Dermis blood vessel endothelial cell (primary cell): ENCODE measurements at places on chromosomes 12 and 14. TPM values are rescaled to one million over a fixed set of nuclear protein-coding genes. Genes with fewer than 3 reads are reported as not detected.

OR11H6 gene
- total RNA-seq: not detected in 2 replicates

NID2 gene
- 19.6 and 39.2 TPM in 2 replicates for total RNA-seq

ERO1A gene
- total RNA-seq: 105 and 122 TPM in 2 replicates

SERPINA10 gene
- total RNA-seq: not detected in 2 replicates

GARIN6 gene
- not detected in 2 replicates for total RNA-seq

FAM186B gene
- 0.19 and 0.34 TPM in 2 replicates for total RNA-seq

CLBA1 gene
- total RNA-seq: 3.7 and 4.6 TPM in 2 replicates

PTPN21 gene
- total RNA-seq: 6.3 and 7.3 TPM in 2 replicates

KLHL33 gene
- total RNA-seq: 0.09 and 0.17 TPM in 2 replicates

TSPAN8 gene
- 0.23 TPM in 1 of 2 replicates, not detected in the other for total RNA-seq

OR4Q2 gene
- not detected in 2 replicates for total RNA-seq

DYRK4 gene
- 18.9 and 29.0 TPM in 2 replicates for total RNA-seq

KCNMB4 gene
- 0.34 and 0.42 TPM in 2 replicates for total RNA-seq

OASL gene
- total RNA-seq: 0.34 and 0.74 TPM in 2 replicates

KCNC2 gene
- total RNA-seq: not detected in 2 replicates

TGFB3 gene
- total RNA-seq: 2.6 and 4.1 TPM in 2 replicates

RPL10L gene
- not detected in 2 replicates for total RNA-seq

TMEM30B gene
- 0.33 and 0.34 TPM in 2 replicates for total RNA-seq

EEF1AKMT3 gene
- 3.3 and 4.3 TPM in 2 replicates for total RNA-seq

FBLN5 gene
- 0.51 and 0.98 TPM in 2 replicates for total RNA-seq

P2RX2 gene
- total RNA-seq: 0.17 TPM in 1 of 2 replicates, not detected in the other

GAS2L3 gene
- 19.9 and 27.7 TPM in 2 replicates for total RNA-seq
